ENCODE measurements at places on chromosomes 5 and 9.

- DNase-seq = no peak
Observed at GRCh38 chr5:136768457-136768856, 403.1 kb upstream of the TRPC7 start.

DNA sequence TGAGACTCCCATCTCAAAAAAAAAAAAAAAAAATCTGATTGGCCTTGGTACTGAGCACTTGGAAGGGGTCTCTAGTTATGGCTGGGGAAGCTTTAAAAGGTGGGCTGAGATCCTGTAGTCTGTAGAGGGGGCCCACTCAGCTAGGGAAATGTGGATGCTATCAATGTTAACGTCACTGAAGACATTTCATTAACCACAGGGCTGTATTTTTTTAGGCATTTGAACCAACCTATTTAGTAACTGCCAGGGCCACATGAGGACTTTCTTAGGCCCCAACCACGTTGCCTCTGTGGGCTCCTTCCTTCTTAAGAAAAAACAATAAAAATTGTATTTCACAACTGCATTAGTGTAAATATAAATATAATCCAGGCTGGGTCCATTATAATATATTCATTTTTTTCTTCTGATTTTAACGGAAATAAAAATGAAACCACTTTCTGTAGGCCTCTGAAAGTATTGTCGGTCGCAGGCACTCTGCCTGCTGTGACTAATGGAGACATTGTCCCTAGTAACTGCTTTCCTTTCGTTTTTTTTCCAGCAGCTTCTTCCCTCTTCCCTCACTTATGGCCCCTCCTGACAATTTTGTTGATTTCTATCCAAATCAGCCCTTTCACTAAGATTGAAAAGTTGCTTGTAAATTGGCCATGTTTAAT, 71.6 kb downstream of the GCNT1 start:
- DNase-seq = no peak

DNA sequence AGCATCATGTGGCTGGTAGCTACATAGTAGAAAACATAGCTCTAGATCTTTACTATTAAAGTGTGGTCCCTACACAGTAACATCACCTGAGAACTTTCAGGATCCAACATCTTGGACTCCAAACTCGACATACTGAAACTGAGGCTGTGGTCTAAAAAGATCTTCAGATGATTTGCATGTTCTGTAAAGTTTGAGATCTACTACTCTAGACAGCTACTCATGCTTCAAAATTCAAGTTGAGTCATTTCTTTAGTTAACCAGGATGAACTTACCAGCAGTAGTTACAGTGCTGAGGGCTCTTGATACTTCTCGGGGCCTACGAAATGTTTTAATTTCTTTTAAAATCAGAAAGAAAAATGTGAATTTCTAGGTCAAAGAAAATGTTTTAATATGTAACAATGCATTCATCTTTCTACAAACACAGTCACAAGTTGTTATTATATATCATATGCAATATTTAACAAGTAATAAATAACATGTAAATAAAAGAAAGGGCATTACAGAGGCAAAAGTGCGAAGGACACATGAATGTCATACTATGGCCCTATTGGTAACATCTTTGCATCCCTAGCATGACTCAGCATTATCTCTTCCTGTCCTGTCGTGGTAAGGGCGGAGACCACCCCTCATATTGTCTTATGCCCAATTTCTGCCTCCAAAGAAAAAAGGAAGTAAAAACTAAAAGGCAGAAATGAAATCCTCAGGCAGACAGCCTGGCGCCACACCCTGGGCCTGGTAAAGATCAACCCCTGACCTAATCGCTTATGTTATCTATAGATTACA, 563.9 kb upstream of the TLE4 start:
- no peak for DNase-seq

GRCh38 chr9:33320230-33320567, 29.9 kb downstream of the NFX1 start:
- DNase-seq = no peak

- no peak for DNase-seq
Observed at GRCh38 chr5:8944005-8944404, 601.9 kb downstream of the SEMA5A start.

DNA sequence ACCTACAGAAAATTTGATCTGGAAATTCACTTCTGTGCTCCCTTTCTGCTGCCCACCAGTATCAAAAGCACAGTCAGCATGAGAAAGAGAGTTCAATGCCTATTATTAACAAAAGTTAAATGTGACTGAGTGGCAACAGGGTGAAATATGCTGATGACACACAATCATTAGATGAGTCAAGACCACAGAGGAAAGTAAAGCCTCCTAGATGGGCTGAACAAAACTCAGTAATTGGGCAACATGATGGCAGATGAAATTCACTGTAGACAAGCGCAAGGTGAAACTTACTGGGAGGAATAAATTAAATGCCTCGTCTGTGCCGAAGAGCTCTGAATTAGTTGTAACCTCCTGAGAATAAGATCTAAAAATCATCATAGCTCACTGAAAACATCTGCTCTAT, 752.8 kb downstream of the IRX1 start:
- DNase-seq = no peak

DNA sequence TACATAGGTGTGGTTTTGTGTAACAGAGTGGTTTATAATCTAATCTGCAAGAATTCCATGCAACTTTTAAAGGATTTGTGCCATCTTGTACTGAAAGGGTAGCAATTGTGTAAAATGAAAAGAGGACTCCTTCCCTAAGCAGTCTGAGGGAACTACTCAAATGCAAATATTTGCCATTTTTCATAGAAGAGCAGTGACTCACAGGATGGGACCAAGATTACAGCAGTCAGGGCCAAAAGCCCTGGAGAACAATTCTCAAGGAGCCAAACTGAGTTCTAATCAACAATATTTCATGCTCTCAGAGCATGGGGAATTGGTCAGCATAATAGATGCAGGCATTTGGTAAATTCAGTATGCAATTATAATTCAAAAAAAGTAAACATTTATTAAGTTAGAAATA, 495.8 kb downstream of the CHSY3 start:
- DNase-seq = no peak

- no peak for DNase-seq
Observed at GRCh38 chr5:149605998-149606724, 24.9 kb downstream of the ARHGEF37 start.

DNA sequence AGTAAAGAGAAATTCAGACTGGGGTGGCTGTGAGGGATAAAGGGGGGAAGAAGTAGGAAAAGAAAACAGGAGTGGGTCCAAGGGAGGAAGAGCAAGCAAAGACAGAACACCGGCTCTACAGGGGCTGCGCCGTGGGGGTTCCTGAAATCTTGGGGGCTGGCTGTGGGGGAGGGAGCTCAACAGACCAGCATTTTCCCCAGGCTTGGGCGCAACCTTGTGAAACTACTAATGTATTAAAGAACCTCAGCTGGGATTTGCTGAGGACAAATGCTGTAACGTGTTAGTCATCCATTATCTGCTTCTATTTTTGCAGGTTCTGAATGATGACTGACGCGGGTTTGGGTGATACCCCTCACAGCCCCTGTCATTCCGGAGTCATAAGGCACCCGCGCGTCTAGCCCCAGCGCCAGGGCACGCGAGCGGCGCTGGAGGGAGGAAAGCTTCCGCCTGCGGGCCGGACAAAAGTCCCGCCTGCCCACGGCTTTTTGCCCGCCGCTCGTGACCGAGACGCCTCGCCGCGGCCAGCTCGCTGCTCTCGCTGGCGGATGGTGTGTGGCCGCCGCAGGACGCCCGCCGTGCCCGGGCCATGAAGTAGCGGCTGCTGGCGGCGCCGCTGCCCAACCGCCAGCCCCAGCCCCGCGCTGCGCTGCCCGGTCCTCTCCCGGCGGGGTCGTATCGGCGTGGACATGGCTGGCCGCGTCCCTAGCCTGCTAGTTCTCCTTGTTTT, 110.6 kb downstream of the PAM start:
- DNase-seq = peak; percentile 77

DNA sequence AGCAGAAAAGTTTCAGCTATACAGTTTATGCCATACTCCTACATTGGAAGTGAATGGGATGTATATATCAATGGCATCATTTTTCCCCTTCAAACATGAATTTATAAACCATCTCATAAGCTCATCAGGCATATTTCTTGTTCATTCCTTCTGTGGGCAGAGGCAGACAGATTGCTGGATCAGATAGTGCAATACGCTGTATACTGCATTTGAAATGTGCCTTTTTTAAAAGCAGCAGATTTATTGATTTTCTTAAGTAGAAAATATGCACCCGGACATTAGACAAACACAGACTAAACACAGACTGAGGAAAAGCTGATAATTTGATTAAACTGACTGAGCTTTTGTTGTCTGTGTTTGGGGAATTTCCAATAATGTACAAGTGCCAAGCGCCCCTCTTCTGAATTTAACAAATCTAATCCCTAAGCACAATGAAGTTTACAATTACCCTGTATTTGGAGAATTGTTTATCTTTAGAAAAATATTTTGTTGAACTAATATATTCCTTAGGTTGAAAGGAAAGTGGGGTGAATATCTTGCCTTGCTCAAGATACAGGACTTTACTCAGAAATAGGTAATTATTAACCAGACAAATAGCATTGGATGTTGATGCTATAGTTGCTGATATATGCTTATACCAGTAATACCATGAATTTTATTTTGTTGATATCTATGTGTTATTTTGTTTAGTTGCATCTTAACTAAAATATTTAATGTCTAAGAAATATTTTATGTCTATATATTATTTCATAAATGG, 566.6 kb upstream of the MEF2C start:
- DNase-seq = no peak

DNA sequence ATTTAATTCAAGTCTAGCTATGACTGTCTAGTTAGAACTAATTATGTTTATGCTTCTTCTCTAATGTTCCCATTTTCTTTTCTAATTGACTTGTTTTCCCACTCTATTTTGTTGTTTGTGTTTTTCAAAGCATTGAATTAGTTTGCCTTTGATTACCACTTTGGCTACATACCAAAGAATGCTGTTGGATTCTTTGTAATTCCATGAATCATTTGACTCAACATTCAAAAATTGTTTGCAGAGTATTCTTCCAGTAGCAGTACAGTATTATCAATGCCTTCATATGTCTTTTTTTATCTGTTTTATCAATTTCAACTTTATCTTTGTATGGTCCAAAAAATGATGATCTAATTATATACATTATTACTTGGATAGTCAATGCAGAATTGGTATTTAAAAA, 288.7 kb downstream of the RFX3 start:
- DNase-seq = no peak

- DNase-seq = no peak
Observed at GRCh38 chr9:113299800-113300292, 3.3 kb downstream of the RNF183 start.

DNA sequence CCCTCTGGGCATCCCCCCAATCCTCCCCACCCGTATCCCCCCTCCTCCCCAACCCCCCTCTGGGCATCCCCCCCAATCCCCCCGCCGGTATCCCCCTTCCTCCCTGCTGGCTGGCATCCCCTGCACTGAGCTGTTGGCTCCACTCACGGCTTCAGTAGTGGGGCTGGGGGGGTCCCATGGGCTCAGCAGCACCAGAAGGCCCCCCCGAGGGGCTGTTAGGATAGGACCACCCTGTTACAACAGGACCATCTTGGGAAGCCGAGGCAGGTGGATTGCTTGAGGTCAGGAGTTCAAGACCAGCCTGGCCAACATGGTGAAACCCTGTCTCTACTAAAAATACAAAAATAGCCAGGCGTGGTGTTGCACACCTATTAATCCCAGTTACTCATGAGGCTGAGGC, 42.4 kb downstream of the EXD3 start:
- peak; percentile 34 for DNase-seq
